ENCODE measurements at places on chromosomes 6 and 20.

- no peak for DNase-seq
These were observed 8.4 kb upstream of the COL20A1 start for GRCh38 chr20:63284544-63284949.

DNA sequence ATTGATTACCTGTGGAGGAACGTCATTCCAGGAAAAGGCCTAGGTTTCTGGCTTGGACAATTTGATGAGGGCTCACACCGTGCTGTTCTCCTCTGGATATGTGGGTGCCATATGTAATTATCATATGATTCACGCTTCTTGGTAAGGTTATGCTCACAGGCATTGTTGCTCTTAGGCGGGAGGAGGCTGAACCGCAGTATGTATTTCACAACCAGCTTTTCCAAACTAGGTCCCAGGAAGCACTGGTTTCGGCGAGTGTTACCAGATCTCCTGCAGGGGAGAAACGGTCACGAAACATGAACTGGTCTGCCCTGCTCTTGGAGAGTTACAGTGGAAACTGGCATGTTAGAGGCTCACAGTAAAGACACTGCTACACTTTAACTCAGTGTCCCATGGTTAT is 793 bp upstream of the FAM50B start:
- no peak for DNase-seq

- no peak for DNase-seq
These were observed 85.0 kb downstream of the PLCG1 start for GRCh38 chr20:41222296-41222695.

DNA sequence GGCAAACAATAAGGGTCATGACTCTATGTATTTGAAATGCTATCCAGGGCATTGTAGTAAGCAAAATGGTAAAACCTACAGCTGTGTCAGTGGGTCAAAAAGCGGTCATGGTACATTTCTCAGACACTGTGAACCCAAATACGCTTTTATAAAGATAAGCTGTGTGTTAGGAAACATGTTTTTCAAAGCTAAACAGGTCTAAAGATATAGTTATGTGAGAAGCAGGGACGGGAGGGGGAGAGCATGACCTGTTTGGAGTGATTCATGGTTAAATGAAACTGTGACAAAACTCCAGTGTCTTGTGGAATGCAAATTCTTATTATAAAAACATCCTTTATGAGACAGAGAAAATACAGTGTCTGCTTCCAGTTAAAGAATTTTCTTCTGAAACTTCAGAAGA is 205.4 kb upstream of the BMP2 start:
- DNase-seq: no peak

- no peak for DNase-seq
These were observed 12.3 kb downstream of the MAP3K7 start for GRCh38 chr6:90574610-90575009.

GRCh38 chr6:12012038-12012557 is at the start of gene HIVEP1:
HIVEP1 (plus strand) TSS chr6:12012312; CDS start chr6:12015629, 3,317 bp downstream.
- no peak for DNase-seq

- DNase-seq: no peak
These were observed 248.8 kb downstream of the TTLL2 start for GRCh38 chr6:167573461-167574215.

DNA sequence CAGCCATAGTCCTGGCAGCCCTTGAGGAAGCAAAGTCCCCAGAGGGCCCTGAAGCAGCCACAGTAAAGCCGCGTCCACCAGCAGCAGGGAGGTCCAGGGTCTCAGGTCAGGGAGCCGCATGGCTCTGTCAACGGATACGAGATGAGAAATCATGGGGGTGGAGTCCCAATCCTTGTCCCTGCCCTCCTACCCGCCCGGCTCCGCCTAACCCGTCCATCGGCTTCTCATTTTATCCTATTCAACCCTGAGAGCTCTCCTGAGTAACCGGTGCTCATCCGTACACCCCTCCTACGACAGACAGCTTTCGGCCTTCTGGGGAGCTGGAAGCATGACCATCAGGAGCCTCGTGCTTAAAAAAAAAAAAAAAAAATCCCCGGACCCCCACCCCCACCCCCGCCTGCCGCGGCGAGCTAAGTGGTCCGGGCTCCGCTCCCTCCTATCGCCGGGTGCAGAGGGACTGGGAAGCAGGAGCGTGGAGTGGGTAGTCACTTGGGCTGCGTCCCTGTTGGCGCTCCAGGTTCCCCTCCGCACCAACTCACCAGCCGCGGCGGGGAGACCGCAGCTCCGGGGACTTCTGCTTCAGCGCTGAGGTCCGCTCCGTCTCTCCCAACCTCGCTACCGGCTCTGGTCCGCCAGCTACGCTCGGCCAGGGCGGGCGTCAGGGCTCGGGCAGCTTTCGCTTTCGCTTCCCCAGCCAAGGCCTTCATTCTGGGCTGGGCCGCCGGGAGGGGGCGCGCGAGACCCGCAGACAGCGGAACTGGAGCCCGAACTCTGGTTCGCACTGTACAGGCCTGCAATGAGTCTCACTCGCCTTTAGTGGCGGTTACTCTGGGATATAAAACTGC is at the start of gene TAP2:
TSS of gene TAP2 (minus strand) at position 626 of the 845 bp plus-strand sequence. CDS start at position 120, 506 bp downstream.
- DNase-seq: peak; percentile 98

DNA sequence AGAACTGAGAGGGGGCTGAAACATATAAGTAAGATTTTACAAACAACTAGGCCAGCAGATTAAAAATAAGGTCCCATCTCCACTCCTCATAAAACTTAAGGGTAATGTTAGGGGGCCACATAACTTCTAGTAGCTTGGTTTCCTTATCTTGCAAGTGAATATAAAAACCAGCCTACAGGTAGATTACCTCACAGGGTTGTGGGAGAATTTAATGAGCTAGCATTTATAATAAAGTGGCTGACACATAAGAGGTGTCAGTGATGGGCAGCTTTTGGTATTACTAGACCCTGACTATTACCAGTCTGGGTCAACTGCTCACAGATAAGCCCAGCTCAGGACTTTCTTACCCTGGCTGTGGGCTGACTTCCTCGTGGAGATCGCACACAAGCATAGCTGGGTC is 9.2 kb upstream of the PPP1R14C start:
- no peak for DNase-seq

DNA sequence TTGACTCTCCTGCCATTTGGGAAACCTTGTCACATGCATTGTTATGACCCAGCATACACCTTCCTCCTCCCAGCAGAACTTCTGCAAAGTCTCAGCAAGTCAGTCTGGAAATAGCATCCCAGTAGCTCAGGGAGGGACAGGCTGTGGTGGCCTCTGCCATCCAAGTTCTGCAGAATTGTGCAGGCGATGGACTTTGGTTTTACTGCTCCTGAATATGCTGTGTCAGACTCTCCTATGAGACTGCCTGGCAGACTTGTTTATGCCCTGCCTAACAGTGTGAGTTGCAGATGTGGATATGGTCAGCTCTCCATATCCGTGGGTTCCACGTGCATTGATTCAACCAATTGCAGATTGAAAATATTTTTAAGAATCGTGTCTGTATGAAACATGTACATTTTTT is 52.8 kb downstream of the SNRNP48 start:
- no peak for DNase-seq

GRCh38 chr6:170012037-170012330 is 260.6 kb downstream of the ERMARD start:
- no peak for DNase-seq

- DNase-seq: no peak
These were observed 82.7 kb upstream of the FABP7 start for GRCh38 chr6:122696853-122697252.

- no peak for DNase-seq
These were observed 90.2 kb upstream of the RIPOR2 start for GRCh38 chr6:25025919-25026301.

GRCh38 chr20:48776306-48776705 is 51.5 kb downstream of the PREX1 start:
- DNase-seq: peak; percentile 62

DNA sequence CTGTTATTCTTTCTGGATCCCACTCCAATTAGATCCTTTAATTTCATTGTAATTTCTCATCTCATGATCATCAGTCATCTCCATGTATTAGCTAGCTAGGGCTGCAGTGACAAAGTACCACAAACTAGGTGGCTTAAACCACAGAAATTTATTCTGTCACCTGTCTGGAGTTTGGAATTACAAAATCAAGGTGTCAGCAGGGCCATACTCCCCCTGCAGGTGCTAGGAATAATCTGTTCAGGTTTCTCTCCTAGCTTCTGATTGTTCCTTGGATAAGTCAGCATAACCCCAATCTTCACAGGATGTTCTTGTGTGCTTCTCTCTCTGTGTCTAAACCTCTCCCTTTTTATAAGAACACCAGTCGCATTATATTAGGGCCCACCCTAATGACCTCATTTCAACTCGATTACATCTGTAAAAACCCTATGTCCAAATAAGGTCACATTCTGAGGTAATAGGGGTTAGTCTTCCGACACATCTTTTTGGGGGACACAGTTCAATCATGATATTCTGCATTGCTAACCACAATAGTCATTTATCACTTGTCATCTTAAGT is 40.5 kb downstream of the BEND6 start:
- no peak for DNase-seq

GRCh38 chr6:83962582-83962981 is 71.0 kb upstream of the MRAP2 start:
- DNase-seq: no peak

DNA sequence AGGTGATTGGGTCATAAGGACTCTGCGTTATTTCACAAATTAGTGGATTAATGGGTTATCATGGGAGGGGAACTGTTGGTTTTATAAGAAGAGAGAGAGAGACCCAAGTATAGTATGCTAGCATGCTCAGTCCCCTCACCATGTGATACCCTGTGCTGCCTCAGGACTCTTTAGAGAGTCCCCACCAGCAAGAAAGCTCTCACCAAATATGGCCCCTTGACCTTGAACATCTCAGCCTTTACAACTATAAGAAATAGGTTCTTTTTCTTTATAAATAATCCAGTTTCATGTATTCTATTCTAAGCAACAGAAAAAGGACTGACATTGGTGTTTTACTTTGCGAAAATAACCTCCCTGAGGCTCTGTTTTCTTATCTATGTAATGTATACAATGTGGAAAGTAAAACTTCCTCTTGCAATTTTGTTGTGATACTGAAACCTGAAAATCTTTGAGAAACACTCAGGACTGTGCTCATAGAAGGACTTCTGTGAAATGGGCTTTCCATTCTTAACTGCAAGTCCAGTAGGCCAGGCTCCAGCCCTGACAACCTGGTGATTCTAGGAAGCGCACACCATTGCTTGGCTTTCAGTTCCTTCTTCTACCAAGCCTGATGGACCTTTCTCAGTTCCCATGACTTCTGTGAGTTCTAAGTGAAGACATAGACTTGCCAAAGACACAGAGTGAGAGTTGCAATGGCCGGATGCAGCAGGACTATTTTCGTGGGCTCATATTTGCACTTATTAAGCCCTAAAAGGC is 21.9 kb downstream of the SIRPD start:
- DNase-seq: no peak

DNA sequence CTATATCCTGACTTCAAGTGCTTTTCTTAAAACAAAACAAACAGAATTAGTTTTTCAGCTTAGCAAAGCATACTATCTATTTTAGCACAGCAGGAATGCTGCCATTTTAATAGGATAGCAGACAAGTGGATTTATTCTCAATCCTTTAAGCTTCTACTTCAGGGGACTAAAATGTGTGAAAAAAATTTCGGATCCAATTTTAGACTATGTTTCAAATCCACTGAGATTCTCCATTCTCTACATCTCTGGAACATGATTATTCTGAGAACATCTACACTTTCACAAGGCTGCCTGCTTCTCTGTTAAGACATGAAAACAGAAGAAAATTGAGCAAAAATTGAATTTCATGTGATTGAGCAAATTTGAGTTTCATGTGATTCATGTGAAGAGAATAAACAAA is 1321.3 kb downstream of the HACE1 start:
- no peak for DNase-seq

DNA sequence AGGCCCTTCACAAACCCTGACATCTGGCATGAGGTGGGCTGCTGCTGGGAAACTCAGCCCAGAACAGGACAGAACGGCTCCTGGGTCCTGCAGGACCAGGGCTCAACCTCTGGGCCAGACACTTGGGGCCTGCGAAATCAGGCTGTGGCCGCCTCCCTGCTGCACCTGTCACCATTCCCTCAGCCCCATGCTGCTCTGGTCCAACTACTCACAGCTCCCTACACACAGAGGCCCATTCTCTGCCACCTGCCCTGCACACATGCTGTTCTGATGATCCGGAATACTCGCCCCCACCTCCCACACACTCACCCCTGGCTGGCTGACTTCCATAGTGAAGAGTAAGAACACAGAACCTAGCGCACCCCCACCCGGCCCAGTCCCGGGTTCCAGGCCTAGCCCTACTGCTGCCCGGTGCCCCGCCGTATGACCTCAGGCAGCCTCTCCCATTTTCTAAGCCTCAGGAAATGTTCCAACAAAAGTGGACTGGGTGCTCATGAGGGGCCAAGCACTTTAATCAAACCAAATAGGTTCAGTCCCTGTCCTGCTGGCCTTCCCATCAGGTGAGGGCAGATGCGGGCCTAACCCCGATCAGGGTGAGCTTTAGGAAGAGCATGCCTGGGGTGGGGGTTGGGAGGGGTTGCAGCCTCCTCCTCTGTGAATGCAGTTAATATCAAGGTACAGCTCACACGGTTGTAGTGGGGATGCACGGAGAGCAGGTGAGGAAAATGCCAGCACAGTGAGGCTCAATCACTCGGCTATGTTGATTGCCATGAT is 3.9 kb downstream of the PEDS1 start:
- peak; percentile 41 for DNase-seq

DNA sequence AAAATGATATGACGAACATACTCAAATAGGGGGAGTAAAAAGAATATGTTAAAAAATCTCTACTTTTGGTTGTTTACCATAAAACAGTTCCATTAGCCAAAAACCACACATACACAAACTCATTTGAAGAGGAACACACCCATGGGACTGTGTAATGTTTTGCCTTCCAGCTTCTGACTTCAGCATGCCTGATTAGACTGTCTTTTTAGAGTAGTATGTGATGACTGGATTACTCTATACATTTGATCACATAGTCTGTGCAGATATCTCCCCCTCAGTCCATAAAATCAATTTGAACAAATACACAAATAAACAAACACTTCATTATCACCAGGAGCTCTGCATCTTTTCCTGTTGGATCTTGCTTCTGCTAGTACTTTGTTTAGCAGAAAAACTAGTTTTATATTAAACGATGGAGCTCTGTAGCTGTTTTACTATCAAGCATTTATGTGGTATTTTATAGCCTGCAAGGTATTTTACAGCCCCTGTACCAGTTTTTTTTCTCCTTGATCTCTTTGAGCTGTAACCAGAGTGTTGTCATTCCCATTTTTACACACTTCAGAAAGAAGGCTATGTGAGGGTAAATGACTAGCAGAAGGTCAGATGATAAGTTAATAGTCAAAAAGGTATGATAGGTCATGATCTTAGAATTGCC is 866.5 kb upstream of the MAP3K7 start:
- DNase-seq: no peak

DNA sequence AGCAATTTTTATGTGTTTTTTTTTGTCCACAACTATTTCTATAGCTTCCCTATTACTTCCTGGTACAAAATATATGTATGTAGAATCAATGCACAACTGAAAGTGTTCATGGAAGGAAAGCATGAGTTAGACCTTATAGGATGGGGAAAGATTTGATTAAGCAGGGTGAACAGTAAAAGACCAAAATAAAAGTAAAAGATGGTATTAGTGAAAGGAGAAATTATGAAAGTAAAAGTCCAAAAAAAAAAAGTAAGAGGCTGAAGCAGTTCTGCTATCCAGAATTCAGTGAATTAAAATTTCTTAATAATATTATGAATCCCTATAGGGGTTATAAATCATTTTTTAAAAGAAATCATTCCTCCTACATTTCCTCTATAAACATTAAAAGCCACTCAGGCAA is 114.3 kb downstream of the EPHA7 start:
- DNase-seq: no peak

GRCh38 chr6:49557177-49557576 is 6.7 kb downstream of the C6orf141 start:
- DNase-seq: no peak

Measured in right hindlimb (tissue), 1 donor.